ENCODE measurements at places on chromosomes 5 and 9. TPM values are rescaled to one million over a fixed set of nuclear protein-coding genes. Genes with fewer than 3 reads are reported as not detected.

PCDHA11 gene
- 0.27 TPM for total RNA-seq

DNA sequence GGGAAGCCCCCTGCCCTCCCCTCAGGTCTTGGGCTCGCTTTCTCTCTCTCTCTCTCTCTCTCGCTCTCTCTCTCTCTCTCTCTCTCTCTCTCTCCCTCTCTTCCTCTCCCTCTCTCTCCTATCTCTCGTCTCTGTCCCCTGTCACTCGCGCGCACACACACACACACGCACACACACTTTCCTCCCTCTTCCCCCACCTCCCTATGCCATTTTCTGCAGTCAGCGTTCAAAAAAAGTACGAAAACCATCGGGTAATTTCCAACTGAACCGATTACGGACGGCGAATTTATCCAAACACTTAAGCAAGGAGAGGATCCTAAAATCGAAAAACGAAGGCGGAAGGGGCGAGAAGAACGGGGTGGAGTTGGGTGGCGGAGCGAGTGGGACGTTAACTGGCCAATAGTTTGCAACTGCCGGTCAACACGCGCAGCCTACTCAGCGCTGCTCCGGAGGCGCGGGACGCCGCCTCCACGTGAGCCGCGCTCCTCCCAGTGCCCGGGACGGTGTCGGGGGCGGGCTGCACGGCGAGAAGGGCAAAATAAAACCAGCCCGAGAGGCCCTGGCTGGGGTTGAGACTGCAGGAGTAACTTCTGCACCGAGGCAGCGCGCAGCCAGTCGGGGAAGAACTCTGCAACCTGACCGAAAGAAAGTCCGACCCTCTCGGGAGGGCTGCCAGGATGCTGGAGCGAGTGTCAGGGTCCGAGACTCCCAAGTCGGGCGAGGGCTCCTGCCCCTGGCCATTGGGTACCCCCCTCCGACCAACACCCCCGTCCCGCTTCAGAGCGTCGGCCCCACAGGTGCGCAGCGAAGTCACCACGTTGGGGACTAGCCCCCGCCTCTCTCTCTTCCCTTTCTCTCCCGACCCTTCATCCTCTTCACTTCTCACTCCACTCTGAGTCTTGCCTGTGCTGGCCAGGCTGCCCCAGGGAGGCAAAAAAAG is 24.9 kb upstream of the ELAVL2 start:
- no peak for DNase-seq

GRCh38 chr9:7174884-7175283 is 417.1 kb downstream of the KDM4C start:
- peak; percentile 8 for DNase-seq

GRCh38 chr9:489198-490197 is 274.8 kb downstream of the DOCK8 start:
- no peak for DNase-seq

- no peak for DNase-seq
These were observed 16.0 kb downstream of the SERINC5 start for GRCh38 chr5:80239680-80240367.

- peak; percentile 4 for DNase-seq
These were observed 533.8 kb upstream of the CYLC2 start for GRCh38 chr9:102461156-102461819.
